ENCODE measurements at places on chromosomes 12 and 14. TPM values are rescaled to one million over a fixed set of nuclear protein-coding genes. Genes with fewer than 3 reads are reported as not detected.

Gene ITGB7
- total RNA-seq = 1.1 TPM

Gene ATG14
- total RNA-seq = 17.2 TPM

Gene CCDC77
- 7.1 TPM for total RNA-seq

Gene GALC
- total RNA-seq = 17.0 TPM

Gene RFLNA
- 1.2 TPM for total RNA-seq

Gene MAGOHB
- total RNA-seq = 10.0 TPM

Gene GZMH
- 0.97 TPM for total RNA-seq

- DNase-seq = no peak
Measured at GRCh38 chr12:54147186-54147585, 41.6 kb downstream of the SMUG1 start.

GRCh38 chr12:116372815-116373214 lies 95.3 kb upstream of the MED13L start:
- DNase-seq = no peak

DNA sequence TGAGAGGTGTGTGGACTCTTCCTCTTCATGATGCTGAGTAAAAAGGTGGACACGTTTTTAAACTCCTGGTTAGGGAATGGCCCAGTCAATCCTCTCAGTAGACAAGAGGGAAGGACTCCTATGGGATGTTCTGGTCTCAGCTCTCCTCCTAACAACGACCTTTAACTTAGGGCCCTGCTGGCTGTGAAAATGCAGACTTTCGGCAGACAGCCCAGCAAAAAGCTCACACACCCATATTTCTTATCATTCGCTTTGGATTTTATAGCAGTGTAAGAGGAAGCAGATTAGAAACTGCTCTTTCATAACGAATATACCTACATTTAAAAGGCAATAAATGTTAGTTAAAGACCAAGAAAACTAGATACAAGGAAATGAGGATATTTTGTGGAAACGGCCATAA lies 18.0 kb upstream of the YARS2 start:
- DNase-seq = no peak

- no peak for DNase-seq
Measured at GRCh38 chr12:19954163-19954562, 414.2 kb upstream of the PDE3A start.

GRCh38 chr12:91320999-91321398 lies 138.4 kb upstream of the DCN start:
- DNase-seq = no peak

GRCh38 chr12:51000245-51000644 lies 25.9 kb downstream of the SLC11A2 start:
- DNase-seq = no peak

Data from esophagus muscularis mucosa (tissue), 4 donors.